ENCODE measurements at places on chromosomes 3 and 15.

DNA sequence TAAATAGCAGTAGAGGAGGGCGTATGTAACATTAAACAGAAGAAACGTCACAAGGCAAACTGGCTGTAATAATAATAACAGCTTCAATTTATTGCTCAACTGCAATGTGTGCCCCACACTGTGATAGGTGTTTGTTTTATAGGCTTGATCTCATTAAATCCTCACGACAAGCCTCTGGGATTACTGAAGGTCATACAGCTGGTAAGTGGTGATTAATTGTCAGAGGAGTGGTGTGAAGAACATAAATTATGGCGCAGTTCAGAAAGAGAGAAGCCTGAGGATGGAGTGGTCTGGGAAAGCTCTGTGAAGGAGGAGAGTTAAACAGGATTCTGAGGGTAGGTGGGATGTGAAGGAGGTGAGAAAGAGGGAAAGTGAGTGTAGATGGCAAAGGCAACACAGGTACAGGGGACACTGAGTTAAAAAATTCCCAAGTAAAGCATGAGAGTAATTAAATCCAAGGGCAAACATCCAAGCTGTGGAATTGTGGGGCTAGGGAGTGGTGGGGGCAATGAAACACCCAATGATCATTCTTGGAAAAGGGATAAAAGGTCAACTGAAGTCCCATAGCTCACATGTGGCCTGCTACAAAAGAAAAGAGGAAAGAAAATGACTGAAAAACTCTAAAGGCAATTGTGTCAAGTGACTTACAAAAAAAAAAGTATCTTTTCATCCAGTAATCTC lies 16.5 kb upstream of the GLCE start:
- DNase-seq, result no peak

GRCh38 chr15:99502182-99502581 lies 63.6 kb upstream of the MEF2A start:
- DNase-seq, result no peak

DNA sequence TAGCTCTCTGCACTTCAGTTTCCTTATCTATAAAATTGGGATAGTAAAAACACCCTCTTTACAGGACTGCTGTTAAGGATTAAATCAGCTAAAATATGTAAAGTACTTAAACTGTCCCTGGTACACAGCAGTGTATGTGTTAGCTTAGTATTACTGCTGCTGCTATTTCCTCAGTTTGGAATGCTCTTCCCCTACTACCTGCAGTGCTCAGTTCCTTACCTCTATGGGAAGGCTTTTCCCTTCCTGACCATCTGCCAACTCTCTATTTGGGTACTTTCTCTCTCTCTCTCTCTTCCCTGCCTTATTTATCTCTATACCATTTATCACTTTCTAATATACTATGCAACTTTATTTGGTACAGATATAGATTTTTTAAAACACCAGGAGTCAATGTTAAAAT lies 26.5 kb downstream of the KPNA4 start:
- no peak for DNase-seq

GRCh38 chr3:16252243-16252978 lies 12.3 kb downstream of the DPH3 start:
- no peak for DNase-seq

GRCh38 chr15:73156431-73157191 lies 104.3 kb downstream of the NEO1 start:
- DNase-seq, result no peak

- no peak for DNase-seq
These were observed 114.6 kb upstream of the C15orf61 start for GRCh38 chr15:67406257-67406861.

DNA sequence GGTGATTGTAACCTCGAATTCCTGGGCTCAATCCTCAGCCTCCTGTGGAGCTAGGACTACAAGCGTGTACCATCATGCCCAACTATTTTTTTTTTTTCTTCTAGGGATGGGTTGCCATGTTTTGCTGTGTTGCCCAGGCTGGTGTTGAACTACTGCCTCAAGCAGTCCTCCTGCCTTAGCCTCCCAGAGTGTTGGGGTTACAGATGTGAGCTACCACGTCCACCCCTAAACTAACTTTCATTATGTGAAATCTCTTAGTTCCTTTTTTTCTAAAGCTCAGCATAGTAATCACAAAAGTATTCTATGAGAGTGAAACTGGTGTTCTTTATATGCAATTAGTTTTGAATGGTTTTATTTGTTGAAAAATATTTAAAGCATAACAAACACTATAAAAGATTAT lies 92.1 kb downstream of the XRN1 start:
- no peak for DNase-seq

DNA sequence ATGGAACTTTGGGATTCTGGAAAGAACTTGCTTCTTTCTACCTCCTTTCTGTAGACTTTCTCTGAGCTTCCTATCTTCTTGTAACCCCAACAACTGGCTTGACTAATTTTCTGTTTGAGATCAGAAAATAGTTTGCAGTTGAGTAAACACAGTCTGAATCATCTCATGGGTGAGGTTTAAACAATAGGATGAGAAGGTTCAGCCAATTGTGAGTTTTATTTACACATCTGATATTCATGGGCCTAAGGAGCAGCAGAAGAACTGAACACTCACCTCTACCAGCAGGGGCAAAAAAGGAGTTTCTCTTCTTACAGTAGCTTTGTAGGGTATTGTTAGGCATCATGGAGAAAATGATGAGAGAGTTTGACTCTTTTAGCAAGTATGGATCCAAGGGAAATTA lies 54.2 kb downstream of the DTWD1 start:
- no peak for DNase-seq

- no peak for DNase-seq
These were observed 34.9 kb downstream of the TSPAN3 start for GRCh38 chr15:77035999-77036471.

DNA sequence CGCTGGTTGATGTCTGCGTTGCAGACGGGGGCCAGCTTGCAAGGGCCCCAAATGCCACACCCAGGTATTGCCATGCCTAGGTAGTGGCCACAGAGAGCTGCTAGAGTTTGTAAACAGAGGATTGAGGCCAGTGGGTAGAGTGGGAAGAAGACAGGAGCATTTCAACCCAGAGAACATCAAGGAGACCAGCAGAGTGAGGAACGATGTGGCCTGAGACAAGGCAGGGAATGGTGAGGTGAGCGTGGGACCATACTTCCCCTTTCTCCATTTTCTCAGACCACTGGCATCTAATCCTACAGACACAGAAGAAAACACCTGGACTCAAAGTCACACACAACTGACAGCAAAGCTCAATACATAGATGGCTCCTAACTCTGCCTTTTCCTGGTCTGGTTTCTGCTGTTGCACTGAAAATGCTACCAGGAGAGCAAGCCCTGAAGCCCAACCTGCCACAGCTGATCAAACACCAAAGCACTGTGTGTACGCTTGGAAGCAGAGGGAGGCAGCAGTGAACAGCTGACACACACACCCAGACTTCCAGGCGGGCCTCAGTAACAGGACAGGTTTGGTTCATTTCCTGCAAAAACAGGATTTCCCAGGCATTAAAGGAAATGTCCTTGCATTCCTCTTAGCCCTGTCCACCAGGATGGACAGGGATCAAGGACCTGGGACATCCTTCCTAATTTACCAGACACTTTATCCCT lies 1.6 kb downstream of the FAM174B start:
- DNase-seq, result no peak

- no peak for DNase-seq
These were observed at the start of gene PTPRG for GRCh38 chr3:61561374-61562041. Gene PTPRG (plus strand): TSS chr3:61561571. CDS start chr3:61562288, 717 bp downstream.

GRCh38 chr3:12893247-12893646 lies 51.9 kb upstream of the RPL32 start:
- no peak for DNase-seq

DNA sequence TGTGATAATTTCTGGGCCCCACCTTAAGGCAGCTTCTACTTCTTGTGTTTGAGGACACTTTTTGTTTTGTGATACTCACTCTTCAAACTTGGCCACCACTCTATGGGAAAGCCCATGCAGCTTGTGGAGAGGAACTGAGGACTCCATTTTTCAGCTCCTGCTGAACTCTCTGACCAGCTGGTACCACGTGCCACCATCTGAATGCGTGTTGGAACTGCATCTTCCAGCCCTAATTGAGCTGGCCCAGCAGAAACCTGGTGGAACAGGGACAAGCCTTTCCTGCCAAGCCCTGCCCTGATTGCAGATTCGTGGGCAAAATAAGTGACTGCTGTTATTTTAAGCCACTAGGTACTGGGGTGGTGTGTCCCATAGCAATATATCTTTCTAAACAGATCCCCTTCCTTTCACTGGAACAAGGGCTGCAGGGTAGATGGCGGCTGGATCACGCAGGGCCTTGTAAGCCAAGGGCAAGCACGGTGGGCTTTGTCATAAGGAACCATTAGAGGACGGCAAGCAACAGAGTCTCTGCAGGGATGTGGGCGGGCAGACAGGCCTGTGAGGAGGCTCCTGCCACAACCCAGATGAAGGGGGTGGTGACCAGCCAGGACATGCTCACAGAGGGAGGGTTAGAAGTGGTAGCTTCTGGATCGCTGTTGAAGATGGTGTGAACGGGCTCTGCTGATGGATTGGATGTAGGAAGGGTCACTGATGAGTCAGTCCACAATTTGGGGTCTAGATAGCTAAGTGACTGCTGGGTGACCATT lies 9.5 kb downstream of the H1-8 start:
- no peak for DNase-seq

DNA sequence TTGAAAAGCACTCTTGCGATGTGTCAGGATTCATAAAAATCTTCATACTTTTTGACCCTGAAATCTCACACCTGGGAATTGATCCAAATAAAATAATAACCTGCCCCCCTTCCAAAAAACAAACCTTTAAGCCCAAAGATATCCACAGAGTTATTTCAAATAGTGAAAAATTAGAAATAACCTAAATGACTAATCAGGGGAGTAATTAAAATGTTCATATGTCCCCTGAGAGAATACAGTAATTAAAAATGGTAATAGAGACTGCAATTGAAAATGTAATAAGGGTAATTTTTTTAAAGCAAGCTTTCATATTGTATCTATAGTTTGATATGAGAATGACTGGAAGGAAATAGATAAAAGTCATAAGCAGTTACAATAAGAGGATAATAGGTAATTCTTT lies 68.0 kb downstream of the CALML4 start:
- no peak for DNase-seq

- no peak for DNase-seq
These were observed 14.4 kb upstream of the ACAN start for GRCh38 chr15:88788816-88789215.

GRCh38 chr3:42991341-42992315 lies 12.5 kb downstream of the GASK1A start:
- no peak for DNase-seq

GRCh38 chr3:31203960-31204795 lies 309.7 kb upstream of the GADL1 start:
- DNase-seq, result no peak

GRCh38 chr3:11120091-11120805 lies 34.0 kb upstream of the HRH1 start:
- no peak for DNase-seq

DNA sequence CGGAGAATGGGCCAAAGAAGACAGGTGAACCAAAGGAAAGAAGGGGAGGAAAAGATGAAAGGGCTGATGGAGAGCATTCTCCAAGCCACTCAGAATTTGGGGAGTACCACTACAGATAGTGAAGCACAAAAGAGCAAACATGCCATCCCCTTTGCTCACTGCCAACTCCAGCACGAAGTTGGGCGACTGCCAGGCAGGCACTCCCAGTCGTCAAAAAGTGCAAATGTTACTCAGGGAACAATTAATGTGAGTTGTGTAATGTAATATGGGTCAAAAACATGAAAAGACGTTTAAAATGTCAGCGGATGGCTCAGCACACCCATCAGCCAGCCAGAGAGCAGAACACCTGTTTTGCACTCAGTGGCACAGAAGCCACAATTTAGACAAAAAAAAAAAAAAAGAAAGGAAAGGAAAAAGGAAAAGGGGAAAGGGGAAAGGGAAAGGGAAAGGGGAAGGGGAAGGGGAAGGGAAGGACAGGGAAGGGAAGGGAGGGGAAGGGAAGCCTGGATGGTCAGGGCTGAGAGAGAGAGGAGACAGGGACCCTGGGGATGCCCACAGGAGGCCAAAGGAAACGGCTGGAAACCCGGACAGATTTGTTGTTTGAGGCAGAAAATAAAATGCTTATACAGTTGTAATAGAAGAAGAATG lies 82.7 kb downstream of the COL8A1 start:
- no peak for DNase-seq

DNA sequence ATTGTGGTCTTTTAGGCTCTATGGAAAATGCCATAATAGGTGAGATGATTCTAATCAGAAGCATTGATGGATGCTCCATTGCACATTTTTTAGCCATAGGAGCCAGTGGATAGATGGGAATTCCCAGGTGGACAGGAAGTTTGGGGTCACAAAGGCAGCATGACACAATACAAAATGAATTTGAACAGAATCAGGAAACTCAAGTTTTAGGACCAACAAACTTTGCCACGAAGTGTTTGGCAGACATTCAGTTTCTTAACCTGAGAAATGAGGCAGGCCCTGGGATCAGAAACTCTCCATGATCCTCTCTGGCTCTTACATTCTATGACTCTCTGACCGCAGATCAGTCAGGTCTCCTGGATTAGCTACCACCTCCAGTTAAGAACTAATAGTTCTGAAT lies 275.4 kb downstream of the TIGIT start:
- no peak for DNase-seq

- DNase-seq, result no peak
These were observed 174.0 kb downstream of the SUCNR1 start for GRCh38 chr3:152047465-152047864.

GRCh38 chr15:69475769-69476358 lies 23.2 kb downstream of the RPLP1 start:
- peak; percentile 69 for DNase-seq

GRCh38 chr3:120070263-120070981 lies 23.8 kb downstream of the GSK3B start:
- no peak for DNase-seq

DNA sequence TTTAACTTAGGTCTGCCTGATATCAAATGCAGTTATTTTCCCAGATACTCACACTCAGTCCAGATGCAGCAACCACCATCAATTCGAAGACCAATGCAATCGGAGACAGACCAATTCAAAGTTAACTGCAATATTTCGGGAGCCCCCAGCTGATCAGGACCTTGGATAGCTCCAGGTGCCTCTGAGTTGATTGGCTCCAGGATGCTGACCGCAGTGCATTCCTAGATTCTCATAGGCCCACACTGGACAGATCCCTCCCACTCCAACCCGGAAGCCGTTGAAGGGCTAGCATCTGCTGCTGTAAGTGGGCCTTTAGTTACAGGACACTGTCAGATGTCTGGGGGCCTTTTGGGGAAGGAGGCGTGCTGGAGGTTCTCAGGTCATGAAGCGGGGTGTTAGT lies 89.5 kb upstream of the ATP2B2 start:
- DNase-seq, result peak; percentile 35

GRCh38 chr15:45732662-45733061 lies 97.8 kb downstream of the SQOR start:
- DNase-seq, result no peak

- no peak for DNase-seq
These were observed 181.9 kb downstream of the NSMCE3 start for GRCh38 chr15:29087521-29088285.

DNA sequence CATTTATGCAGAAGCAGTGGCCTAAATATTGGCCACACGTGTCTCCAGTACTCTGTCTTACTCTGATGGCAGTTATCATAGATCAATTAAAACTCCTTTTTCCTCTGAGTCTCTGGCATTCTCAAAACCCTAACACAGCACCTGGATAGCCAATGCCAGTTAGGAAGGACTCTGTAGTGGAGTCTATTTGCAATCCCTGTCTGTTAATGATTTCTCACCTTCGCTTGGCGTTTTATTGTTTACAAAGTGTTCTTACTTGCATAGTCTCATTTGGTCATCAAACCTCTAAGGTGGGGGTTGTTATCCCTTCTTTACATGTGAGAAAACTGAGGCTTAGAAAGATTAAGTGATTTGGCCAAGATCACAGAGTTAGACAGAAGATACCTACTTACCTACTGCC lies 258.8 kb downstream of the IL5RA start:
- DNase-seq, result no peak

Data from stimulated activated CD4-positive, alpha-beta T cell treated with anti-CD3 and anti-CD28 coated beads, Interleukin-4, amount 100 ng/mL, for 4 hours (primary cell).